ENCODE measurements at places on chromosomes 2 and 18.

DNA sequence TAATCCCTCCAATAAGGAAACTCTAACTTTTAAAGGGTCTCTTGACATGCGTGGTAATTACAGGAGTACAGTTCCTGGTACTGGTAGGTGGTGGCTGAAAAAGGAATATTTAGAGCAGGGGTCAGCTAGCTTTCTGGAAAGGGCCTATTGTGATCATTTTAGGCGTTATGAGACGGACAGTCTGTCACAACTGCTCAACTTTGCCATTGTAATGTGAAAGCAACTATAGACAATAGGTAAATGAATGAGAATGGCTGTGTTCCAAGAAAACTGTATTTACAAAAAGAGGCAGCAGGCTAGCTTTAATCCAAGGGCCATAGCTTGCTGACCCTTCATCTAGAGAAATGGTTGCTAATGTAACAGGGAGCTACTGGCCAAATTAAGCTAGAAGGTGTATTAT is 177.7 kb upstream of the LRRTM1 start:
- no peak for DNase-seq

GRCh38 chr2:31414601-31415241 is at the start of gene XDH:
Gene XDH, minus strand, starts transcription at chr2:31414742. Its CDS starts 76 bp downstream, at chr2:31414666.
- DNase-seq, result no peak

DNA sequence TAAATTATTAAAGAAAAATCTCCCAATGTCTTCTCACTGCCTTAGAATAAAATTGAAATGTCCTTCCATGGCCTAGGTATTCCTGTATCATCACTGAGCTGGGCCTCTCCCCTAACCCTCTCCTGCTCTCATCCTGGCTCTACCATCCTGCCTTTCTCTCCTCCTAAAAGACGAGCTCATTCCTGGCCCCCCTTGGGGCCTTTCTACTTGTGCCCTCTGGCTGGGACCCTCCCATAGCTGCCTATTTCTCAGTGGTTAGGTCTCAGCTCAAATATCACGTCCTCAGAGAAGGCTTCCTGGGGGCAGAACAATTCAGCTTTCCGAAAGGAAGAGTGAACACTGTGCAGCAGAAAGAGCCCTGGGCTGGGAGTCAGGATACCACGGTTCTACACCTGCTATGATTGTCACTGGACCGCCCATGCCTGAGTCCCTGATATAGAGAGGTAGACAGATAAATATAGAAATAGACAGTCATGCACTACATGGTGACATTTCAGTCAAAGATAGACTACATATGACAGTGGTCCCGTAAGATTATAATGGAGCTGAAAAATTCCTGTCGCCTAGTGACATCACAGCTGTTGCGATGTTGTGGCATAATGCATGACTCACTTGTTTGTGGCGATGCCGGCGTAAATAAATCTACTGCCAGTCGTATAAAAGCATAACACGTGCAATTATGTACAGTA is 9.4 kb downstream of the DNPEP start:
- no peak for DNase-seq

DNA sequence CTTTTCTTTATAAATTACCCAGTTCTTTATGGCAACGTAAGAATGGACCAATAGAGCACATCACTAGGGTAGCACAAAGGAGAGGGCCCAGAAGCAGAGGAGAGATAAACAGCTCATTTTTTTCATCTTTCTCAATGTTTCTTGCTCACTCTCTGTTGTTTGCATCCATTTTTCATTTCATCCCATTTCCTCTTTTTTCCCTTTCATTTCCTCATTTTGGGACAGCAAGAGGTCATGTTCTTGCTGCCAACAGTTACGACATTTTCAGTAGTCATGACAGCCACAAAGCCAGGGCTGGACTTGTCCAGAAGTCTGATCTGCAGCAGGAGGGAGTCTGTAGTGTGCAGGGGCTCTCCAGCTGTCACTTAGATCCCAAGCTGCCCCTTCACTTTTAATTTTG is 52.7 kb upstream of the CYP1B1 start:
- no peak for DNase-seq

- no peak for DNase-seq
Observed at GRCh38 chr2:234747032-234747431, 204.8 kb upstream of the SH3BP4 start.

DNA sequence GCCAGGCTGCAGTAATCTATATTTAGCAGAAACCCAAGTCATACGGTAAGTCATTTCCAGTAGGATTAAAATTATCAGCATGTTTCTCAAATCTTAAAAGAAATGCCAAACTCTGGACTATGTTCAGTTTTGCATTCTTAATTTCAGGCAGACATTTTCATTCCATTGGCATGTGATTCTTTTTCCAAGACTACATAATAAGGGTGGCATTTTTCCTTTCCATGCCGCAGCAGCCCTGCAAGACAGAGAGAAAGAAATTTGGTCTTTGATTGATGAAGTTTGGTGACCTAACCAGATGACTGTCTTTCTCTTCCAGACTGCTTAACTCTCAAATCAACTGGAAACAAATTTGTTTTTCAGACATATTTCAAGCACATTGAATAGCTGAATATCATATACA is 118.1 kb downstream of the FHOD3 start:
- no peak for DNase-seq

- no peak for DNase-seq
Observed at GRCh38 chr18:23207191-23207955, 72.1 kb downstream of the CABLES1 start.

Data from foreskin melanocyte (primary cell).